ENCODE measurements at places on chromosomes 7 and 10.

DNA sequence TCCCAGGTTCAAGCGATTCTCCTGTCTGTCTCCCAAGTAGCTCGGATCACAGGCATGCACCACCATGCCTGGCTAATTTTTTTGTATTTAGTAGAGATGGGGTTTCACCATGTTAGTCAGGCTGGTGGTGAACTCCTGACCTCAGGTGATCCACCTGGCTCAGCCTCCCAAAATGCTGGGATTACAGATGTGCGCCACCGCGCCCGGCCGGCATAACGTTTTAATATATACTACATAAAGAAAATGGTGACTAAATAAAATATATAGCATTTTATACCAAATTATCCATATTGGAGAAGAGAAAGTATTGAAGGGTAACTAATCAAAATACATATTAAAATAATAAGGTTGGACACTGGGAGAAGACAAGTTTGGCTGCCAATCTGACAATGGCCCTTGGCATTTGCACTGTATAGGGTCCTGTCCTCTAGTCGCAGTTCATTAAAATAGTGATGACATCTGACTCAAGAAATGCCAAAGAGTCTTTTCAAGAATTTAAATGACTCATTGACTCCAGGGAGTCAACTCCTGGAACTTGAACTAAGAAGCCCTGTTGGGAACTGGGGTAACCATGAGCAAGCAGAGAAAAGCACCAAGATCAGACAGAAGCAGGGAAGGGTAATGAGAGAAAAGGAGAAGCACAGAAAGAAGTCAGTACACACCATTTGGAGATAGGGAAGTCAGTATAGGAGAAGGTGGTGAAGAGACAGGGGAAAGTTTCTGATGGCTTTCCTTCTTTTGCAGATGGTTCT, 91.1 kb downstream of the CH25H start:
- no peak for DNase-seq

- no peak for DNase-seq
These were observed 367.7 kb upstream of the SEMA3D start for GRCh38 chr7:85554236-85555178.

GRCh38 chr10:52410916-52411315, 96.8 kb downstream of the DKK1 start:
- DNase-seq, result no peak

- no peak for DNase-seq
These were observed 19.5 kb upstream of the HSPA12A start for GRCh38 chr10:116761883-116762282.

- DNase-seq, result no peak
These were observed 69.2 kb upstream of the IGFBP3 start for GRCh38 chr7:45990276-45990675.

- DNase-seq, result no peak
These were observed 16.0 kb downstream of the MRPS33 start for GRCh38 chr7:140998715-140999114.

Measured in activated naive CD4-positive, alpha-beta T cell (primary cell).